ENCODE measurements at places on chromosomes 6 and 20. TPM values are rescaled to one million over a fixed set of nuclear protein-coding genes. Genes with fewer than 3 reads are reported as not detected.

Gene ETV7
- 0.48 TPM for total RNA-seq

Gene R3HDML
- not detected for total RNA-seq

Gene EEF1A2
- 1.3 TPM for total RNA-seq

Gene DYNLRB1
- total RNA-seq: 161 TPM

Gene NAPB
- total RNA-seq: 4.6 TPM

Gene COL10A1
- 0.08 TPM for total RNA-seq

Gene CLDN20
- total RNA-seq: not detected

Gene STMND1
- total RNA-seq: not detected

Gene OTOR
- not detected for total RNA-seq

Gene FRS3
- 2.1 TPM for total RNA-seq

Gene MAP7
- total RNA-seq: 0.52 TPM

Gene PKHD1
- total RNA-seq: under 0.01 TPM

Gene RAMACL
- 0.26 TPM for total RNA-seq

Gene OOEP
- total RNA-seq: not detected

Gene WFDC10B
- total RNA-seq: not detected

Gene RTEL1
- 12.4 TPM for total RNA-seq

Gene TRIM38
- 7.5 TPM for total RNA-seq

Gene ARMH2
- not detected for total RNA-seq

Gene PGC
- not detected for total RNA-seq

Gene OR12D3
- total RNA-seq: not detected

Gene MAPK13
- 5.7 TPM for total RNA-seq

Gene HDGFL1
- total RNA-seq: not detected

Gene PDYN
- not detected for total RNA-seq

Gene B3GALT4
- total RNA-seq: 3.6 TPM

Gene PTK7
- 240 TPM for total RNA-seq

Gene GMPR
- 3.4 TPM for total RNA-seq

Gene RAD21L1
- total RNA-seq: 0.52 TPM

Gene DXO
- 24.6 TPM for total RNA-seq

Gene DNMT3B
- total RNA-seq: 2.3 TPM

Gene HLA-DMB
- total RNA-seq: not detected

Gene HSPA12B
- total RNA-seq: 0.88 TPM

Gene MPIG6B
- total RNA-seq: not detected

Gene SLC22A1
- not detected for total RNA-seq

Gene CABLES2
- 3.7 TPM for total RNA-seq

Gene TNFRSF6B
- 144 TPM for total RNA-seq

Gene VGLL2
- total RNA-seq: not detected

Gene CAGE1
- total RNA-seq: under 0.01 TPM

Gene KIF3B
- 16.0 TPM for total RNA-seq

Gene PREX1
- 2.8 TPM for total RNA-seq

Gene SOX18
- 0.13 TPM for total RNA-seq

Gene COL9A1
- total RNA-seq: not detected

Gene AGER
- 0.65 TPM for total RNA-seq

Gene BPIFB4
- not detected for total RNA-seq

Gene MAN1A1
- 25.5 TPM for total RNA-seq

Gene FAM120B
- total RNA-seq: 17.6 TPM

Gene NNAT
- total RNA-seq: 8.0 TPM

Gene GHRH
- total RNA-seq: not detected

Gene CRISP2
- total RNA-seq: not detected

Gene ZC3H12D
- not detected for total RNA-seq

Gene NSFL1C
- 24.6 TPM for total RNA-seq

Gene SLC16A10
- total RNA-seq: not detected

Gene C6orf15
- total RNA-seq: not detected

Gene C20orf204
- 2.0 TPM for total RNA-seq

Gene LY6G6F
- not detected for total RNA-seq

Gene DYNLT2
- 1.0 TPM for total RNA-seq

Gene LPA
- total RNA-seq: not detected

Gene MAP1LC3A
- total RNA-seq: 52.6 TPM

Gene OR2H2
- total RNA-seq: not detected

Gene CCN6
- total RNA-seq: not detected
